ENCODE measurements at places on chromosomes 7 and 10. TPM values are rescaled to one million over a fixed set of nuclear protein-coding genes. Genes with fewer than 3 reads are reported as not detected.

- DNase-seq = peak; percentile 56
These were observed 310.9 kb upstream of the NRG3 start for GRCh38 chr10:81564143-81564542.

DNA sequence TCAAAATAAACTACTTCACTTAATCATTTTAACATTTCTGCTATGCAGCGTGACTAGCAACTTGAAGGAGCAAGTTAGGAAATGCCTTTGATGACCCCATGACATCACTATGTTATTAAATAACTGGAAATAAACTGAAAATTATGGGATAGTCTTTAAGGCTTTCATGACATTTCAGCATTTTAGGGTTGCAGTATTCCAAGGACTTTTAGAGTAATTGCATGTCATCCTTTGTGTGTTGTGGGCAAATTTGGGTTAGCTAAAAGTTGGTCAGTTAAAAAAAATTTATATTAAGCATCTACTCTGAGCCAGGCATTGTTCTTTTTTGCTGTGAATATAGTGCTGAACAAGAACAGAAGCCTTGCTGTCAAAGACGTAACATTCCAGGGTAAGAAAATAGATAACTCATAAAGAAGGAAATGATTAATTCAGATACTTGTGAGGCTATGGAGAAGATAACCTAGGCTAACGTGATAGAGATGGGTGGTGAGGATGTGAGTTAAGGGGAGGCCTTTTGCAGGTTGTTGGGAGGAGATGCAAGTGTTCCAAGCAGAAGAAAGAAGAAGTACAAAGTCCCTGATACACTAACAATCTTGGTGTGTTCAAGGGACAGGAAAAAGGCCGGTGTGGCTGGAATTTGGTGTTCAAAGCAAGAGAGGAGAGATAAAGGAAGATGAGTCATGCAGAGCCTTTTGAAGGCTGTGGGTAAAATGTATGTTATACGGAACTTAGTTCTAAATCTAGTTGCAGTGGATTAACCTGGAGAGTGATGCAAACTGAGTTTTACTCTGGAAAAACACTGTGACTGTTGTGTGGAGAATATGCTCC lies 610.2 kb downstream of the AUTS2 start:
- no peak for DNase-seq

DNA sequence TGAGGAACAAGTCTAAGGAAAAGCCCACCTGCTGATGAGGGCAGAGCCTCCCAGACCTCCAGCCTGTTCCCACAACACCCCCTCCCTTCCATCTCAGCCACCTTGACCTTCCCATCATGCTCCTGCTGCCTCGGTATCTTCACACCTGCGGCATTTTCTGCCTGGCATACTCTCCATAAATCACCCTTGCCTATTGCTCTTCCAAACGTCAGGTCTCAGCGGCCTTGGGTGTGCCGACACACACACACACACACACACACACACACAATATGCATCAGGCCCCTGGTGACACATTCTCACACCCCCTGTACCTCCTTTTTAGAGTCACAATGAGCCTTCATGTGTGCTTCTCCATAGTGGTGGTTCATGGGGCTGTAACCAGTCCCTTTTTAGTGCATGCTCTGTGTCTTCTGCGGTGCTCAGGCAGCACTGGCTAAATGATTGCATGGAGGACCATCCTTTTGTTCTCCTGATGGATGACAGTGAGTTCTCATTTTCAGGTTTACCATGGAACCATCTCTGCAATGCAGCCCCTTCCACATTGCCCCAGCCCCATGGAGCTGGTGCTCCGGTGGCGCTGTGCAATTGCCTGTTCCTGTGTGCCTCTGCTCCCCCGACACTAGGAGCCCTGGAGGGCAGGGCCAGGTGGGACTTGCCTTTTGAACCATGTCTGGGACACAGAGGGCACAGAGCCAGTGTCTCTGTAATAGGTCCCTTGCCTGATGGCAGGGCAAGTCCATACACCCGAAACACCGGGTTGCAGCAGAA lies 4.5 kb downstream of the ADIRF start:
- DNase-seq = no peak

GRCh38 chr10:113921561-113922370 lies 67.3 kb downstream of the NHLRC2 start:
- DNase-seq = no peak

The CFAP46 gene
- not detected for total RNA-seq

All from activated CD8-positive, alpha-beta T cell treated with anti-CD3 and anti-CD28 coated beads for 36 hours (primary cell).